ENCODE measurements at places on chromosomes 11 and 22.
A peak's percentile ranks its signal among the peaks of the same experiment; 100 is the strongest.

DNA sequence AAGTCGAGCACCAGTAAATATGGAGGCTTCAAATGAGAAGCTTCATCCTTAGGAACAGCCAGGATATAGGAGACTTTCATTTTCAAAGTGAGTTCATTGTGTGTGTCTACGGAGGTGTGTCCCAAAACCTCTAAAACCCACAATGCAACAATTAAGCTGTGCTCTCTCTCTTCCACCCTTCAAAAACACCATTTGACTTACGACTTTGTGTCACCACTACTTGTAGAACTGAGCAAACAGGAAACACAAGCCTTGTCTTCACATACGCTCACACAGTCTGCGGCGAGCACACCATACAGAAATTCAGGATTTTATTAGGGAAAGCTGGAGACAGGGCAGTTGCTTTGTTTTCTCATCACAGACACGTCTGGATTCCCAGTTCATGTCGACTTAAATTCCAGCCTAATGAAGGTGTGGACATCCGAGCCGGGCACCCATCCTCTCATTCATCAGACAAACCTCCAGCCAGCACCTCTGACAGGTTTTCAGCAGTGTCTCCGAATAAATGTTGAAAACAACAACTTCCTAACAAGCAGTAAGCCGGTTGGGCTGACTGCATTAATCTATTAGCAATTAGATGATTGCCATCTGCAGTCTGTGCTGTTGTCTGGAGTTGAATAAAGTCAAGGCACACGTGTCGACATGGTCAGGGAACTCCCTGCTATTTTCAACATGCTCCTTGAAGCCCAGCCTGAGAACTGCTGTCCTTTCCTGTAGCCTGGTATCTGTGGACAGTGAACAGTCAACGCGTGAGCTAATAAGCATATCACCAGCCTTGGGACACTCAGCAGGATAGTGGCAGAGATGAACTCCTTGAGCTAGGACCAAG, 1411.1 kb downstream of the BRD1 start:
- DNase-seq = no peak

DNA sequence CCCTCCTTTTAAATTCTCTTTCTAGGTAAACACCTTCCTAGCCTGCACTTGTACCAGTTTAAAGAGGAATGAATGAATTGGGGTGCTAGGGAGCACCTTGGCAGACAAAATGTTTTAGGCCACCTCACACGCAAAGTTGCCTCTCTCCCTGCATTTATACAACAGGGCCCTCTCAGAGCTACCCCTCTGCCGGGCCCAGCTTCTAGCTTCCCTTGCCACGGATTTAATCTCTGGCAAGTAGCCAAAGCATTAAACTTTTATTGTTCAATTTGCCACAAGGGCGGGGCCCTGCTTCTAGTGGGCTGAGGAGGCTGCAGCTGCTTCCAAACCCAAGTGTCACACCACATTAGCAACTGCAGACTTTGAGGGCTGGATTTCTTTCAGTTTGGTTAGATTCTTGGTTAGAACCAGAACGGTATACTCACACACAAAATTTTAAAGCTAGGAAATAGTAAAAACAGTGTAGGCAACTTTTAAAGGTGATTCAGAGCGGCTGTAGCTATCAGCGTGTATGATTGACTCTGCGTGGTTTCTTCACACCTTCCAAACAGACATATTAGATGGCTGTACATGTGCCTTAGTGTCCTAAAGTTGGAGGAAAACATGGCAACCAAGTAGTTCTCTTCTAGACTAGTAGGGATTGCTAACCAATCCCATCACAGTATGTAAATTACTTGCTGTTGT, 6.5 kb downstream of the KREMEN1 start:
- peak; percentile 54 for DNase-seq

- DNase-seq = no peak
Measured at GRCh38 chr22:38124236-38124974, 13.9 kb upstream of the BAIAP2L2 start.

DNA sequence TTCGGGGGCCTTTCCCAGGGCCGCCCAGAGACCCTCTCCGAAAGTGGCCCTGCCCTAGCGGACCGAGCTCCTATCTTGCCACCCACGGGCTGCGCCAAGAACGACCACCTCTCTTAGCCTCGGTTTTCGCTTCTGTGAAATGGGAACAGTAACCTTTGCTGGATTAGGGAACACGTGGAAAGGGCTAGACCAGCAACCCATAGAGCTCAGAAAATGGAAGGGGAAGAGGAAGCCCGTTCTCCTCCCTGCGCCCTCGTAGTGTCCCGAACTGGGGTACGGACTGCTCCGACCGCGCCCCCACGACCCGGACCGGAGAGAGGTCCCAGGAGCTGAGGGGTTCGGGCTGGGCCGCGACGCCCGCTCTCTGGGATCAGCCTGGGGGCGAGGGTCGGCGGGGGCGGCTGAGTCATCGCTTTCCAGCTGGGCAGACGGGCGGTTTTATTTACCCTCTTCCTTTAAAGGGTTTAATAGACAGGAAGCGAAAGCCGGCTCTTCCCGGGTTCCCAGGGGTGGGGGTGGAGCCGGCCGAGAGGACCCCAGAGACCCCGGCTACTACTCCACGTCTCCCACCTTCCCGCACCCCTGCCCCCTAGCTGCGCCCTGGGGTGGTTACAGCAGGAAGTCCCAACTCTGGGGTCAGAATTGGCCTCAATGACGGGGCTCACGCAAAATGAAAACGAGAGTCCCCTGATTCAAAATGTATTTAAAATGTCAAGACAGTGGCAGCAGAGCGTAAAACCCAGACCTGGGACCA, 907 bp upstream of the PHLDA2 start:
- no peak for DNase-seq

GRCh38 chr11:85946221-85946620, 91.0 kb downstream of the CCDC83 start:
- DNase-seq = no peak

DNA sequence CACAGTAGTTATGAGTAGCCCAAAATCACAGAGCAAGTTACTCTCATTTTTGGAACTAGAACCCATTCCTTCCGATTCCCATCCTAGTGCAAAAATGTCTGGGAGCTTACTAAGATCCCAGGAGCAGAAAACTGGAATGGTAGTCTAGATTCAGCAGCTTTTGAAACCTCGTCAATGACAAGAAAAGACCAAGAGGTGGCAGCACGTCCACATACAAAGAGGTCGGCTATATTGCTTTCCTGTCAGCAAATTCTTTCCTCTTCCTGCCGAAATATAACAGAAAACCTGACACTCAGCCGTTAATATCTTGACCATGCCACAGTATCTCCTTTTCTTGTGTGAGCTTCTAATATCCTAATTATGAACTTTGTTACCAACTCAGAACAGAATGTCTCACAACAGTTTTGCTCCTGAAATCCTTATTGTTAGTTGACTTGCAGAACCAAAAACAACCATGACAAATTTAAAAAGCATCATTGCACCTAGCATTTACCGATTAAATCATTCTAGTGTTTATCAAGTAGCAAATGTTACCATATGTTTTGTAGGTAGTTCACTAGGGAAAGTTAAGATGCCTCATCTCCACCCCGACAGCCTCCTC, 92.8 kb upstream of the OR9G4 start:
- peak; percentile 76 for DNase-seq

DNA sequence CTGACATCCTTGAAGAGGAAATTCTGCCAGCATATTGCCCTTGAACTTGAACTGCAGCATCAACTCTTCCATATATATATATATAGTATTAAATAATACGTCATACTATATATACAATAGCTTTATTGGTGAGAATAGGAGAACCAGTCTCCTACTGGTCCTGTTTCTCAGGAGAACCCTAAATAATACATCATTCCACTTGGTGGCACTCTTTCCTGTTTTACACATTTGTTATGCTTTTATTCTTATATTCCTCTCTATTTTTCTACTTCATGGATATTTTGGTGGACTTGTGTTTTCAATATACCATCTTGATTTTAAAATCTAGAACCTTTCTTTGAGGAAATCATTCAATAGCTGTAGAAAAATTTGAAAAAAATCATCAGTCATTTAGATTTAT, 193.3 kb downstream of the TRPC6 start:
- peak; percentile 7 for DNase-seq

DNA sequence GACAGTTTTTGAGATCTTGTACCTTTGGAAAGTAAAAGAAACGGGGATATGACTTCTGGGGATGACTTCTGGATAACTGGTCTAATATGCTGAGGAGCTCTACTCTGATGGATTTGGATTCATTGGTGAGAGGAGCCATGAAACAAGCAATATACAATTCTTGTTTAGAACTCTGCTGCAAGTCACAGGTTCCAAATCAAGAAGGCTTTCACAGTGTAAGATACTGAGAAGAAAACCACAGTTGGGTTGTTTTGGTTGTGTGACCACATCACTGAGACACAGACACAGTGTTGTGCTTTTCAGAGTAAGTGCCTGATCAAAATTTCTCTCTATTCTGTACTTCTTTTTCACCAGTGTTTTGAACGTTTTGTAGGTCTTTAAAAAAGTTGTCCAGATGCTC, 13.1 kb upstream of the UCP2 start:
- DNase-seq = no peak

GRCh38 chr11:61268588-61269250, 26.4 kb downstream of the VWCE start:
- DNase-seq = no peak

Measured in muscle of back (tissue), 13 donors.